CD8-positive, alpha-beta memory T cell (primary cell): ENCODE measurements at places on chromosomes 2 and 18. TPM values are rescaled to one million over a fixed set of nuclear protein-coding genes. Genes with fewer than 3 reads are reported as not detected.

DNA sequence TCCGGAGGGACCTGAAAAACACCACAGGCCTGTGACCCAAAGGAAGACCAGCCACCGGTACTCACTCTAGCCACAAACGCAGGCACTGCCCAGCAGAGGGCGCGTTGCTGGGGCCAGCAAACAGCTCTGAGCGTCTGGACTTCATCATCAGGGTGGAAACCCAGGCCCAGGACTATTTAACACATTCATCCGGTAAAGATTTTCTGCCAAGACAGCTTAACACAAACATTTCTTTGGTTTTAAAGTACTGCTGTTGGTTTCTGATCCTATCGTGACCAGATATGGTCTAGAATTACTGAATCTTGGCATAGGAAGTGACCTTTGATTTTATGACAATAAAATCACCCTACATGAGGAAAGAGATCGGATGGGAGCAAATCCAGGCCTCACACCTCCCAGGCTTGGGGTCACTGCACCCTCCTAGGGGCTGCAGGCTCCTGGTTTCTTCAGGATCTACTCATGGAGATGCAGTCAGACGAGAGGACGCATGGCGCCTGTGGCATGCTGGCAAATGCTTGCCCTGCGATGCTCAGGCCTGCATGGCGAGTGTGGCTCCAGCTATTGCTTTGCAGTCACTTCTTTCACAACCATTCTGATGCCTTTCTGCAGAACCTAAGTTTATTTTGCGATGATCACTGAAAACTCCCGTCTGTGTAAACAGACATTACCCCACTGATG, 130.4 kb downstream of the COL4A4 start:
- no peak for DNase-seq

DNA sequence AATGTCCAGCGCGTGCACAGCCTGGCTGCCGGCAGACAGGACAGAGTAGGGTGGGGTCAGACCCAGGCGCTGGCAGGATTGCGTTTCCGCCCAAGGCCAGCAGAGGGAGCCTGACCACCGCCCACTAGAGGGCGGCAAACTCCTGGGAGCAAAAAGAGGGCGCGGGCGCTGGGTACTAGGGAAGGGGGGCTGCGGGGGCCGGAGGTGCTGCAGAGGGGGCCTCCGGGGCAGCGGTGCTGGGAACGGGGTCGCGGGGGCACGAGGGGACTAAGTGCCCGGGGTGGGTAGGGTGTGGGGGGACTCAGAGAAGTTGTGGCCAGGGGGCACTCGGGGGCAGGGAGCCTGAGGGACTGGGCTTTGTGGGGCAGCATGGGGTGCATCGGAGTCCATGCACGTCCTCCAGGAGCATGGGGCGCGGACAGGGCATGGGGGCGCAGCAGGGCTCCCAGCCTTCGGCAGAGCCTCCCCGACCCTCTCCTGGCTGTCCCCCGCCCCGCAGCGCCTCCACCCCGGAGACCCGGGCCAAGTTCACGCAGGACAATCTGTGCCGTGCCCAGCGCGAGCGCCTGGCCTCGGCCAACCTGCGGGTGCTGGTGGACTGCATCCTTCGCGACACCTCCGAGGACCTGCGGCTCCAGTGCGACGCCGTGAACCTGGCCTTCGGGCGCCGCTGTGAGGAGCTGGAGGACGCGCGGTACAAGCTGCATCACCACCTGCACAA, 3.2 kb downstream of the TEKT4 start:
- DNase-seq, result peak; percentile 26

The IL1F10 gene
- not detected for total RNA-seq

The EFHD1 gene
- total RNA-seq, result 0.33 TPM

The KCNG2 gene
- total RNA-seq, result not detected
